ENCODE measurements at places on chromosomes 11 and 22.

DNA sequence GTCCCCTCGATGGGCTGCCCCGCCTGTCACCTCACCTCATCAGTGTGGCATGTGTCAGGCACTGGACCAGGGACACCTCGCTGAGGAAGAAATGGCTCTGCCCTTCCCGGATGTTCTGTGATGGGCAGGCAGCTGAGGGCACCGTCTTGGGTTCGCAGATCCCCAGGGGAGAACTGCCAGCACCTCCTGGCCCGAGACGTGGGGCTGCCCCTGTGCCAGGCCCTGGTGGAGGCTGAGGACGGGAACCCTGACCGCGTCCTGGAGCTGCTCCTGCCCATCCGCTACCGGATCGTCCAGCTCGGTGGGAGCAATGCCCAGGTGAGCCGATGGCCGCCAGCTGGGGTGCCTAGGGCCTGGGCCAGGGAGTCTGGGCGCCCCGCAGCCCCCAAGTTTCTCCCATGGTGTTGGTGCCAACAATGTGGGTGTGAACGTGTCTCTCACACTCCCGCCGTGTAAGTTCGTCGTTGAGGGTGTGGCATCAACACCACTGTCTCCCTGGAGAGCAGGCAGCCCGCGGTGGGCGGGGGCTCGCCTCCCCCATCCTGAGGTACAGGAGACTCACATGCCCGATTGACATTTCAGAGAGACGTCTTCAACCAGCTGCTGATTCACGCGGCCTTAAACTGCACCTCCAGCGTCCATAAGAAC lies 7.3 kb upstream of the GTSE1 start:
- DNase-seq = no peak

DNA sequence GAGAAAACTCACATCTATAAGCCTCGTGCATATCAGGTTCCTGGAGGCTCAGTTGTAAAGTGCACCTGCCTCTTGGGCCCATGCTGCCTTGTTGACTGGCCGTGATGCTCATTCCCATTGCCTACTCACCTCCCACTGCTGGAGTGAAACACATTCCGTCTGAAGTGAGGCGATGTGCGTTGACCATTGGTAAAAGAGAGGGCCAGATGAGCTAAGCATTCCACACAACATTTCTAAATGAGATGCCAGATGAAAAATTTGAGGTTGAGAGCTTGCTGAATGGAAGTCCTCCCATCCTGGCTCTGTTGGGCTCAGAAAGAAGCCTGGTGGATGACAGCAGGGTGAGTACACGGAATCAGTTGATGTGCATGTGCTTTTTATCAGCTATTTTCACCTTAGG lies 8.6 kb upstream of the ADAMTS15 start:
- DNase-seq = no peak

DNA sequence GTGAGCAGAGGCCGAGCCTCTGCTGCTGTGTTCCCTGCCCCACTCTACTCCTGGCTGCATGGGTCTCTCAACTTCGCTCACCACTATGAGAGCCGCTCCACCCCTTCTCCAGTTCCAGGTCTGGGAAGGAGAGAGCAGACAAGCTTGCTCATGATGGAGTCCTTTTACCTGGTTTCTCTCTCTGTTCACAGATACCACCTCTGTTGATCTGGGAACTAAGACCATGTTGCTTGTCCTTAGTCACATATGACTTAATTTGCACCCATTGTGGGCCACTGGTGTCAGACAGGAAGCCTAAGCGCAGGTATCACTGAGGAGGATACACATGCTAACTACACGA lies 26.8 kb downstream of the MCM5 start:
- no peak for DNase-seq

DNA sequence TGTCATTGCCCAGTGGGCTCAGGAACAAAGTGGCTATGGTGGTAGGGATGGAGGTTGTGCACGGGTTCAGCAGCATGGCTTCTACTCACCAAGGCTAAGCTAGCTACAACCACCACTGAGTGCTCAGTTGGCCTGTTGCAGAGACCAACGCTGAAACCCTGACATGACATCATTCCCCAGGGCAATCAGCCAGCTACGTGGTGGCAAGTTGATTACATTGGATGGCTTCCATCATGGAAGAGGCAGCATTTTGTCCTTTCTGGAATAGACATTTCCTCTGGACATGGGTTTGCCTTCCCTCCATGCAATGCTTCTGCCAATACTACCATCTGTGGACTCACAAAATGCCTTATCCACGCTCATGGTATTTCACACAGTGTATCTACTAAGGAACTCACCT lies 634.3 kb downstream of the OPCML start:
- DNase-seq = no peak

DNA sequence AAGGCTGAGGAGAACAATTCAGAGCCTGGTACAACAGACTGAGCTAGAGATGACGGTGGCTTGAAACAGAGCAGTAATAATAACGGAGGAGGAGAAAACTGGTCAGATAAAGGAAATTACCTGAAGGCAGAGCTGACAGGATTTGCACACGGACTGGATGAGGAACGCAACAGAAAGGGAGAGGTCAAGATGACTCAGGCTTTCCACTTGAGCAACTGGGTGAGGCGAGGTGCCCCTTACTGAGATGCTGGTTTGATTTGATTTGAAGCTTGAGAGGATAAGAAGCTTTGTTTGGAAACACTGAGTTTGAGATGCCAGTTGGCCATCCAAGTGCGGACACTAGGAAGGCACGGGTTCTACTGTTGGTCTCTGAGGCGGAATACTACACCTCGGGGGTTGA lies 35.4 kb upstream of the NRIP3 start:
- DNase-seq = peak; percentile 85

DNA sequence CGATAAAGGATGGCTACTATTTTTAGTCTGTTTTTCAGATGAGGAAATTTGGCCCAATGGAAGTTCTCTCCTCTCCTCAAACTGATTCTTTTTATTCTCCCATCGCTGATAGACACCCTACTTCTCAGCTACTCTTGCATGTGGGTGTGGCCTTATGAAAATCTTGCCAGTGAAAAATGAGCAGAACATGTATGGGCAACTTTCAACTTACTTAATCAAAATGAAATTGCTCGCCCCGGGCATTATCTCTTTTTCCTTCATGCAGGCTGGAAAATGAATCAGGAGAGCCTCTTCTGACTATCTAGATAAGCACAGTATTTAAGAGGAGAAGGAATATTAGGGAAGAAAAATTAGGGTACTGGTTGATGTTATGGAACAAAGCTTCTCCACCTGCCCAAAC lies 2354.7 kb upstream of the RAG2 start:
- DNase-seq = no peak

GRCh38 chr11:75518204-75518549 lies 7.6 kb downstream of the GDPD5 start:
- no peak for DNase-seq

- DNase-seq = peak; percentile 65
Observed at GRCh38 chr22:46848197-46848596, 85.7 kb downstream of the TBC1D22A start.

GRCh38 chr11:64358907-64359711 lies at the start of gene RPS6KA4:
Gene RPS6KA4 (plus strand): TSS chr11:64359162. CDS start chr11:64359236, 74 bp downstream.
- peak; percentile 48 for DNase-seq

- DNase-seq = no peak
Observed at GRCh38 chr22:24145446-24146193, 35.7 kb upstream of the SUSD2 start.

GRCh38 chr11:106969644-106970355 lies 48.5 kb downstream of the GUCY1A2 start:
- DNase-seq = no peak

DNA sequence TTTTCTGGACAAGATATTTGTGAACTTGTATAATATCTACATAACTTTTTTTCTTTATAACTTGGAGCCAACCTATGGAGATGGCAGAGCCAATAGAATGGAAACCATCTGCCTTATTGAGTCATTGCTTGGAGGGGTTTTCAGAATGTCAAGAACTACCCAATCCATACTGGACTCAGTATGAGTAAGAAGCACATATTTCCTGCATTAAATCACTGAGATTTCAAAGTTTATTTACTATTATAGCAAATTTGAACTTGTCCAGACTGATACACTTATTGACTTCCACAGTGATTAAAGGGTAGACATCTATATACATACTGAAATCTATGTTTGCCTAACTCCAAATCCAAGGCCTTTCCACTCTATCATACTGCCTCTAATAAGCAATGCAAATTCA lies 704.0 kb downstream of the KCNA4 start:
- DNase-seq = peak; percentile 49

- DNase-seq = peak; percentile 74
Observed at GRCh38 chr22:41106122-41106968, 14.0 kb downstream of the EP300 start.

DNA sequence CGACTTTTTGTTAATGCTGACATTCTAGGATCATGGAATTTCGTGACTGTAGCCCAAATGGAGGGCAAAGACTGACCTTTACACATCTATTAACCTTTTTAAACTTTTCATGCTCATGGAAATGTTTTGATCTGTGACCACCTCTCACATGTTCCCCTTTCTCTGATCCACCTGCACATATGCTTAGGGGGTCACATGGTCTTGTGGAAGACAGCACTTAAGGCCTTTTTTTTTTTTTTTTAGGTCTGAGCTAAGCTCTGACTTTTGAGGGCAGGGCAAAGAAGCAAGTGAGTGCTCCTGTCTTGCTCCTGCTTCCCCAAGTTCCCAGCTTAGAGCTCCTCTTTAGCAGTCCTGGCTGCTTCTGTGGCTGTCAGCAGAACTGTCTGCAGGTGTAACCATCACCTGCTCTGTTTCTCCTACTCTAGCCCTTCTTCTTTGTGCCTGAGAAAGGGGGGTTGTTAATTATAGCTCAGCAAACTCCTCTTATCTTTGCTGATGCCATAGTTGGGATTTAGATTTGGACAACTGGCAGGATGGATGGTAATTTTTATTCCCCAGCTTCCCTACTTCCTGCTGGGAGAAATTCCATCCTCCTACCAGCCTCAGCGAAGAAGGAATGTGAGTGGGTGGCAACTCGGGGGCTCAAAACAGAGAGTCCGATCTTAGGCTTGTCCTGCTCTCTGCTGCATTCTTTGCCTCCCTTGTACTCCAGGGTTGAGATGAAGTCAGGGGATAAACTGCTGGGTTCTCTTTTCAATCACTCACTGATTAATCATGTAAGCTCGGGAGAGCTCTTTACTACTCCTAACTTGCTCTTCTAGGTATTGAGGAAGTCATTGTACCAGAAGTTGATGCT lies 64.4 kb downstream of the GRAMD1B start:
- peak; percentile 53 for DNase-seq

GRCh38 chr11:8768625-8769333 lies 86.2 kb downstream of the RPL27A start:
- peak; percentile 66 for DNase-seq

- no peak for DNase-seq
Observed at GRCh38 chr11:80916173-80916798, 1475.5 kb upstream of the TENM4 start.

- peak; percentile 91 for DNase-seq
Observed at GRCh38 chr11:95702526-95702925, 87.1 kb downstream of the FAM76B start.

GRCh38 chr11:107259811-107260221 lies 197.8 kb downstream of the CWF19L2 start:
- no peak for DNase-seq

GRCh38 chr11:117600234-117600783 lies 196.7 kb downstream of the DSCAML1 start:
- DNase-seq = no peak

- no peak for DNase-seq
Observed at GRCh38 chr11:126673319-126673718, 317.8 kb downstream of the ST3GAL4 start.

- peak; percentile 17 for DNase-seq
Observed at GRCh38 chr11:75815345-75816168, 547 bp downstream of the UVRAG start.

GRCh38 chr11:776561-777287 lies 563 bp downstream of the GATD1 start:
- no peak for DNase-seq

DNA sequence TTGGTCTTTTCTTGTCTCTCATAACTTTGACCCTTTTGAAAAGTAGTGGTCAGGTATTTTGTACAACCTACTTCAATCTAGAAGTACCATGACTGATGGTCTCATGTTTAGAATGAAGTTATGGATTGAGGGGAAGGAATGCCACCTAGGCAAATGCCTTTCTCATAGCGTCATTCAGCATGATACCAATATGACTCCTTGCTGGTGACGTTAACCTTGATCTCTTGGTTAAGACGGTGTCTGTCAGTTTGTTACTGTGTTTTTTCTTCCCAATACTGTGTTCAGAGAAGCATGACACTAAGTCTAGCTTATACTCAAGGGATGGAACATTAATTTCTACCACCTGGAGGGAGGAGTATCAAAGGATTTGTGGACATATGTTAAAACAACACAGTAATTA lies 130.9 kb downstream of the KIF18A start:
- peak; percentile 13 for DNase-seq

GRCh38 chr22:18997925-18998315 lies 61.8 kb upstream of the PRODH start:
- no peak for DNase-seq

DNA sequence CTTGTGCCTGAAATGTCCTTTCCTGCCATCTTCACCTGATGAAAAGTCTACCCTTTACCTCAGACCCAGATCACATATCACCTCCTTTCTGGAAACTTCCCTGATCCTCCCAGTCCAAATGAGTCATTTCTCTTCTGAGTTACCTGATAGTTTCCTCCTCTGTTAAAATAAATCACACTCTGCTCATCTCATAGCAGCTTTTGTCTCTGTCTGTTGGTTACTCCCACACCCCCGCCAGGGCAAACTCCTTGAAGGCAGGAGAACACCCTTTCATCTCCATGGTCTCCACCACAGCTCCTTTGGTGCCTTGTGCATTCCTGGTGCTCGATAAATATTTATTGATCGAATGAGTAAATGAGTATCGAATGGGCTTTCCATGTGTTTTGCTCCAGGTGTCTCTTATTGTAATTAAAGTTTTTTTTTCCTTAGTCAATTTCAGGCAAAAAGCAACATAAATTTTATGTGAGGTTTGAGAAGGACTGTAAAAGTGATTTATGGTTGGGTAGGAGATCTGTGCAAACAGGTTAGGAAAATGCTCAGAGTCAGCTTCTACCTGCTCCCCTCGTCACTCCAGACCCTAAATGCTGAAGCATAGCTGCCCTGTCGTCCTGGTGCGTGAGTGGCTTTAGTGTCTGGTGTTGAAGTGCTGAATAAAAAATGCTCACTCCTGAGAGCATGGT lies 178.2 kb downstream of the GRIK4 start:
- no peak for DNase-seq

GRCh38 chr11:116790167-116791001 lies 1.3 kb downstream of the APOA5 start:
- no peak for DNase-seq

- no peak for DNase-seq
Observed at GRCh38 chr11:124717421-124717785, 22.3 kb upstream of the NRGN start.

DNA sequence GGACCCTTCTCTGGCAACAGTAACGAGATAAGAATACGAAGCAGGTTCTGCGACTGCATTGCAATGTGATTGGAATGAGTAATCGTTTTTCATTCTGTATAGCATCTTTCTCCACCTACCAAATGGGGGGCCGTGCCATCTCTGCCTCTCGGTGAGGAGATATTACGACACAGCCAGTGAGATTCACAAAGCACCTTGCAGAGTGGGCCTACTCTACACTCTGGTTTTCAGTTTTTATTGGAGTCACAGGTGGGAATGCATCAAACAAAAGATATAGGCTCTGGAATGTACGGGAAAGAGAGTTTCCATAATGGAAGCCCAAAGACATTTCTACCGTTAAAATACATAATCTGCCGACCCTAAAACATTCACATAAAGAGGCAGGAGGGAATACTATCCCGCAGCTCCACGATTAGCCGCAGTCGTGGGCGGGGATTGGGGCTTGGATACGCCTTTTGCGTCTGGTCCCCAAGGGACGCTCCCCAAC lies 423 bp upstream of the RTN3 start:
- peak; percentile 35 for DNase-seq

- peak; percentile 58 for DNase-seq
Observed at GRCh38 chr11:9576701-9577381, 3.4 kb downstream of the WEE1 start.
